Activated CD8-positive, alpha-beta memory T cell treated with anti-CD3 and anti-CD28 coated beads for 36 hours (primary cell): ENCODE measurements at places on chromosomes 7 and 10. TPM values are rescaled to one million over a fixed set of nuclear protein-coding genes. Genes with fewer than 3 reads are reported as not detected.

ITGB8 gene
- total RNA-seq: 0.02 TPM

MEPCE gene
- 69.9 TPM for total RNA-seq

NXPH1 gene
- not detected for total RNA-seq

EN2 gene
- not detected for total RNA-seq

CALML5 gene
- total RNA-seq: not detected
